GM06990 (cell line): ENCODE measurements at places on chromosomes 12 and 14.

DNA sequence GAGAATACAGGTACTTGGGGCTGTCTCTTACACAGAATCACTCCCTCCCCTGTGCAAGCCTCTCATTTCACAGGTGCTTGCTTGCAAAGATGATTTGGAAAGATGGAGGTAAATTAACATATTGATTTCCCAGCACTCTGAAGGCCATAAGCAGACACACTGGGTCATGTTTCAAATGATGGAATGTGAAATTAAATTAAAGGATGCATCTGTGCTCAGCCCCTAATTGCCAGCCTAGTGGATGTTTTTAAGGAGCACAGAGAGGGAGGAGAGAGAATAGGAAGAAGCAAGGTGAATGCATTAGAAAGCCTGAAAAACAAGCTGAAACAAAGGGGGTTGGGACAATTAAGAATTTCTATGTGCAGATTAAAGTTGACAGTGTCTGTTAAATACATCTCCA is 96.1 kb upstream of the GRIP1 start:
- no peak for DNase-seq

- DNase-seq = no peak
Observed at GRCh38 chr14:51453869-51454268, 197.8 kb upstream of the FRMD6 start.

GRCh38 chr14:92430686-92431085 is 82.9 kb upstream of the RIN3 start:
- DNase-seq = no peak

DNA sequence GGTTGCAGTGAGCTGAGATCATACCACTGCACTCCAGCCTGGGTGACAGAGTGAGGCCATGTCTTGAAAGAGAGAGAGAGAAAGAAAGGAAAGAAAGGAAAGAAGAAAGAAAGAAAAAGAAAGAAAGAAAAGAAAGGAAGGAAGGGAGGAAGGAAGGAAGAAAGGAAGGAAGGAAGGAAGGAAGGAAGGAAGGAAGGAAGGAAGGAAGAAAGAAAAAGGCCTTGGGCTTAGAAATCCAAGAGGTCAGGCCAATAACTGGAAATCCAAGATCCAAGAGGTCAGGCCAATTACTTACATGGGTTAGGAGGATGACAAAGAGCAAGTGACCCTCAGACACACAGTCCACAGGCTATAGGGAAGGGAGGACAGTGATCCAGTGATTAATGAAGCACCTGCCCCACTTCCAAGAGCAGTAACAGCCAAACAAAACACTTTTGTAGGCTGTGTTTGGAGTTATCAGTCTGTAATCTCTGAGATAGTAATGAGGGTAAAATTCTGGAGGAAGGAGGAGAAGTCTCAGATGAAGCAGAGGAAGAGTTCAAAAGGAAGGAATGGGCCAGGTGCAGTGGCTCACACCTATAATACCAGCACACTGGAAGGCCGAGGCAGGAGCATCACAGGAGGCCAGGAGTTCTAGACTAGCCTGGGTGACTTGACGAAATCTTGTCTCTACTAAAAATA is 32.2 kb upstream of the SPTLC2 start:
- DNase-seq = no peak

GRCh38 chr14:71403656-71404055 is 496.4 kb downstream of the PCNX1 start:
- DNase-seq = peak; percentile 41

DNA sequence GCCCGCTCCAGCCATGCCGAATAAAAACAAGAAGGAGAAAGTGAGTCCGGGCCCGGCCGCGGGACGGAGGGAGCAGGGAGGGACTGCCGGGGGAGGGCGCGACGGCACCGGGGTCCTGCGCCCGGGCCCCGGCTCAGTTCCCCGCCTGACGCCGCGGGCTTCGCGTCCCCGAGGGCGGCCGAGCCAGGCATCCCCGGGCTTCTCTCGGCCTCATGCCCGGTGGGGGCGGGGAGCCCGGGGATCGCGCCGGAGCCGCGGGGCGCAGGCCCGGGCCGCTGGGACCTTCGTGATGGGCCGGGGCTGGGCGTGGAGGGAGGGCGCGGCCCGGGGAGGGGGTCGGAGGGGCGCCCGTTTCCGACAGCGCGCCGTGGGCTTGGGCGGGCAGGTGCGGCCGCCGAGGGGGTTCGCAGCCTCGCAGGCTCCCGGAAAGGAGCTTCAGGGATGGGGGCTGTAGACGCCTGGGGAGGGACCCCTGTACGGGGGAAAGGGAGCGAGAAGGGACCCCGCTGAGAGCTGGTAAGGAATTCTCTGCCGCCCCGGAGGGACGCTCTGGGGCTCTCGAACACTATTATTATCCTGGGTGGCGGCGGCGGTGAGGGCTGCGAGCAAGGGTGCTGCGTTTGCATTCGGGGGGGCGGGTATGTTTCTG is 496 bp downstream of the PPP2R5C start:
- peak; percentile 48 for DNase-seq

DNA sequence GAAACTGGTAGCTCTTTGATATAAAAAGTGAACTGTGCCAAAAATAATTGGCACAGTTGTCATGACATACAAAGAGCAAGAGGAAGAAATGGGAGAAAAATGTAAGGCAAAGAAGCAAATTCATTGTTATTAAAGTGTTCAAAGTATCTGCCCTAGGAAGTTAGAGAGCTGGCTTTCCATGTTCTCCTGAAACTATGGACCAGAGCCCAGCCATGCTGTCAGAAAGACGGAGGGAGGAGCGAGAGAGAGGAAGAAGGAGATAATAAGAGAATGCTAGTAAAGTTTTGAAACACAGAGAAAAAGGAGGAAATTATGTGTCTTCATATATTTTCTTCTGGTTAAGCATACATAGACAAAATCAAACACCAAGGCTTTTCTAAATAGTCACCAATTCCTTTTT is 78.1 kb upstream of the PELI2 start:
- no peak for DNase-seq

DNA sequence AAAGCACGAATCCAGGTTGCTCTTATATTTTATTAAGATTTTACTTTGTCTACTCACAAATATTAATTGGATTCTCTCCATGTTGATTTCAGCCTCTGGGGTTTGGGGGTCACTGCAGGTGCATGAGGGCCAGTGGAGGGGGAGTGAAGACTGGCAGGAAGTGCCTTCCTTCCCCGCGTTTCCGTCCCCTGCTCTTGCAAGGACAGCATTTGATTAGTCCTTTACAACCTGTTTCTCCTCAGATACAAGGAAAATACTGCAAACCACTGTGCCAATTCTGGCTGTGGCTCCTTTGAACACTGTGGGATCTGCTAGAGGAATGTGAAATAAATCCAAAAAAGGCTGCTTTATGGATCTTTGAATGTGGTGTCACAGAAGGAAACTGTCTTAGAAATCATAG is 291.8 kb downstream of the ETNK1 start:
- no peak for DNase-seq

- DNase-seq = no peak
Observed at GRCh38 chr12:14216405-14217294, 148.8 kb upstream of the ATF7IP start.

DNA sequence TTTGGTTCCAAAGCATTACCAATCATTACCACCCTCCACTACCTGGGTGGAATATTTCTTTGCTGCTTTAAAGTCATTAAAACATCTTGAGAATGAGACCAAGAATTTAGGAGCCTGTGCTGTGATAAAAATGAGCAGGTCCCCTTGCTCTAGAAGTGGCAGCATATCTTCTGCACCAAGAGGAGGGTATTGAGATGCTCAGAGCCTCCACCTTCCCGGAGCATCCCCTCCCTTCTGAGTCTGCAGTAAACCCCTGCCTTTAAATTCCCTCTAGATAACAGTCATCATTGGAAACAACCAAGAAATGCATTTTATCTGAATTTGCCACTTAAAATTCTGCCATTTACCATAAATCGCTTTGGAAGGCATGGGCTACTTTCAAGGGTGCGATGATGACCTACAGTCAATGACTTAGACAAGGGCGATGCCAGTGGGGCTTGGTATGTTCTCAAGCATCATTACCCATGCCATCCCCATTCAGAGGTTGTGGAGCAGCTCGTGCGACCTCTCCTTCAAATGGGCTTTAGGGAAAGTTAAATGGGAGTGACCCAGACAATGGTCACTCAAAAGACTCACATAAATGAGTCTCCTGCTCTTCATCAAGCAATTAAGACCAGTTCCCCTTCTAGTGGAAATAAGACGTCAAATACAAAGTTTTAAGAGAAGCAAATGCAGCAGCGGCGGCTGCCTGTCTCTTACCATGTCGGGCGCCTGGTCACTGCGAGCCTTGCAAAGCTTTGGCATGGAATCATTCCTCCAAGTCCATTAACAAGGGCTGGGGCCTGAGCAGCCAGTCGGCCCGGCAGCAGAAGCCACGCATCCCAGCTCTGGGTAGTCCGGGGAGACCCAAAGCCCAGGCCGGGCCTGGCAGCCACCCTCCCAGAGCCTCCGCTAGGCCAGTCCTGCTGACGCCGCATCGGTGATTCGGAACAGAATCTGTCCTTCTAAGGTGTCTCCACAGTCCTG is 334.5 kb downstream of the TMEM121 start:
- peak; percentile 42 for DNase-seq

DNA sequence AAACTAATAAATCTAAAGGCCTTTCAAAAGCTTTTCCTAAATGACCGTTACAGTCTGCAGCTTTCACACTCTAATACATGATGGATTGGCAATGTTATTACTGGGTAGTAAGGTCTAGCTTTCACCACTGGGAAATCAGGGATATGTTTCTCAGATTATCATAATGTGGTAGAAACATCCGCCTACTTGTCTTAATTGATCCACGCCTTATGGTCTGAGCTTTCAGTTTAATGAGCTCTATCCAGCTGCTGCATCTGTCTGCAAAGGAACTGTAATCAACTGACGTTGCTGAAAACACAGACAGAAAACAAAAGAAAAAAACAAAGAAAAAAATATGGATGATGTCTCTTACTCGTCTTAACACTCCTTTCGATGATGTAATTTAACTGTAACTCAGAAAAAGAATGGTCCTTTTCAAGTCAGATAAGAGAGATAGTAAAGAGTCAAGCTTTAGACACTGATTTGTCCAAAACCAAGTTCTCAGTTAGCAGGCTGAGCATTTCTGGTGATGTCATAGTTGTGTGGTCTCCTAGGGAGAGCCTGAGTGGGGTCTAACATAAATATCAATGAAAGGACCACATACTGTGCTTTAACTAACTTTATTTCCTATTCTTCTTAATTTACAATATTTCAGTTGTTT is 85.9 kb downstream of the C2CD5 start:
- DNase-seq = no peak
